ENCODE measurements at places on chromosomes 11 and 22.

- DNase-seq = no peak
These were observed 45.2 kb downstream of the ARHGEF12 start for GRCh38 chr11:120381401-120381800.

DNA sequence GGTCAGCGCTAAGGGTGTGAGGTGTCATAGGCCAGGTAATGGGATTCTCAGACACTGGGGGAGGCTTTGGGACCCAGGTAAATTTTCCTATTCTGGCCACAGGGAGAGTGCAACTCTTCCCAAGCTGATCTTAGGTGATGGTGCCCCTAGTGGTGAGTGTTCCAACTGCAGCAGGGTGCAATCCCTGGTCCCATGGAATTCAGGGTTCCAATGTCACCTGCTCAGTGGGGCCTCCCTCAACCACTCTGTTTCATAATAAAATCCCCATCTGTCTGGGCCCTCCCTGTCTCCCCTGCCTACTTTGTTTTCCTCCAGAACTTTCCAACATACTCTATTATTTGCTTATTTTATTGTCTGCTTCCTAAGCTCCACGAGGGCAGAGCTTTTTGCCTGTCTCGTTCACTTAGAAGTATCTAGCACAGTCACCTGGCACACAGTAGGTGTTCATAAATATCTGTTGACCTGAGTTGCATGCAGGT is 2.9 kb upstream of the SGSM1 start:
- peak; percentile 77 for DNase-seq

GRCh38 chr11:117498791-117499190 is 171.1 kb downstream of the CEP164 start:
- no peak for DNase-seq

- DNase-seq = no peak
These were observed 56.8 kb upstream of the FBXO3 start for GRCh38 chr11:33830903-33831648.

DNA sequence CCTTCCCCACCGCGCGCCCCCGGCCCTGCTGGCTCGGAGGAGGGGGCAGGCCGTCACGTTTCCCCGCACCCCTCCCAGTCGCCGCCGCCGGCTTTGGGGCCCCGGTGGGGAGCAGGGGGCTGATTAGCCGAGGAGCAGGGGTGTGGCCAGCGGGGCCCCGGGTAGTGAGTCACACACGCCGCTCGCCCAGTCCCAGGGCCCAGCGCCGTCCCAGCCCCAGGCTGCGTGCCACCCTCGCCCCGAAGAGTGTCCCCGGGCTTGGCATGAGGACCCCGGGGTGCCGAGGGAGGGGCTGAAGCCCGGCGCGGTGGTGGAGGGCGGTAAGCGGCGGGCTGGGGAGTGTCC is 34.4 kb downstream of the PRDM11 start:
- DNase-seq = peak; percentile 93

DNA sequence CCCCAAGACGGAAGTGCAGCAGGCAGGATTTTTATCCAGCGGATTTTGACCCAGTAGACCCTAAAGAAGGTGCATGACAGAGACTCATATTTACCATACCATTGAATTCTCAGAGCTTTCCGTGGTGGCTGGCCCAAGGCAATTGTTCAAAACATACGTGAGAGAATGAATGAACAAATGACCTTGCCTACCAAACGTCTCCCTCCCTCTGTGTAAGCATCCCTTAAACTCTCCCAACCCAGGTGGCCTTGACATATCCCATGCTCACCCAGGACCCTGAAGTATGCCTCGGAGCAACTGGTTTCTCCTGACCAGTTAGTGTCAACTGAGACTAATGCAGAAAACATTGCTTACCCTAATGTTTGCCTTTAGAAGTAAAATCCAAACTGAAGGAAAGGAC is 154.9 kb downstream of the TEAD1 start:
- DNase-seq = no peak

DNA sequence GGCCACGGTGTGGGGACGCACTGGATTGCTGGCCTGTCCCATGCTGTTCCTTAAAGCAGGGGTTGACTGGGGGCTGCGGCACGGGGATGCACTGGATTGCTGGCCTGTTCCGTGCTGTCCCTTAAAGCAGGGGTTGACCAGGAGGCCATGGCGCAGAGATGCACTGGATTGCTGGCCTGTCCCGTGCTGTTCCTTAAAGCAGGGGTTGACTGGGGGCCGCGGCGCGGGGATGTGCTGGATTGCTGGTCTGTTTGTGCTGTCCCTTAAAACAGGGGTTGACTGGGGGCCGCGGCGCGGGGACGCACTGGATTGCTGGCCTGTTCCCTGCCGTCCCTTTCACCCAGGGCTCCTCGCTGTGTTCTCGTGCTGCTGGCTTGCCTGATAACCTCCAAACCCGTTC is 383.4 kb downstream of the TBC1D22A start:
- DNase-seq = no peak

- peak; percentile 11 for DNase-seq
These were observed 33.7 kb downstream of the SVIP start for GRCh38 chr11:22795914-22796313.

DNA sequence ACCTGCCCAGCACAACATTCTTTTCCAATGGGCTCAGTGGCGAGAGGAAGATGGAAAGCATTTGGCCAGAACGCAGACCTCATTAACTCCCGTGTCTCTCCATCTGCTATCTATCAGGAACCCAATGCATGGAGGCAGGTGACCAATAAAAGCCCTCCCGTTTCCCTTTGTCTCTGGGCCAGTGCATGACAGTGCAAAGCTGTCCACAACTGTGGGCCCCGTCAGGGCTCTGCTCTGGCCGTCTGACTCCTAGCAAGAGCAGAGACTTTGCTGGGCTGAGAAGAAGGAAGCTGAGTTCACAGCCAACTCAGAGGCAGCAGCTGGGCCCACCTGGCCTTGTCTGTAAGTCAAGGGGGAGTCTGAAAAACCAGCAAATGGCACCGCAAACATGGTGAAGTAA is 177.8 kb downstream of the TENM4 start:
- no peak for DNase-seq

DNA sequence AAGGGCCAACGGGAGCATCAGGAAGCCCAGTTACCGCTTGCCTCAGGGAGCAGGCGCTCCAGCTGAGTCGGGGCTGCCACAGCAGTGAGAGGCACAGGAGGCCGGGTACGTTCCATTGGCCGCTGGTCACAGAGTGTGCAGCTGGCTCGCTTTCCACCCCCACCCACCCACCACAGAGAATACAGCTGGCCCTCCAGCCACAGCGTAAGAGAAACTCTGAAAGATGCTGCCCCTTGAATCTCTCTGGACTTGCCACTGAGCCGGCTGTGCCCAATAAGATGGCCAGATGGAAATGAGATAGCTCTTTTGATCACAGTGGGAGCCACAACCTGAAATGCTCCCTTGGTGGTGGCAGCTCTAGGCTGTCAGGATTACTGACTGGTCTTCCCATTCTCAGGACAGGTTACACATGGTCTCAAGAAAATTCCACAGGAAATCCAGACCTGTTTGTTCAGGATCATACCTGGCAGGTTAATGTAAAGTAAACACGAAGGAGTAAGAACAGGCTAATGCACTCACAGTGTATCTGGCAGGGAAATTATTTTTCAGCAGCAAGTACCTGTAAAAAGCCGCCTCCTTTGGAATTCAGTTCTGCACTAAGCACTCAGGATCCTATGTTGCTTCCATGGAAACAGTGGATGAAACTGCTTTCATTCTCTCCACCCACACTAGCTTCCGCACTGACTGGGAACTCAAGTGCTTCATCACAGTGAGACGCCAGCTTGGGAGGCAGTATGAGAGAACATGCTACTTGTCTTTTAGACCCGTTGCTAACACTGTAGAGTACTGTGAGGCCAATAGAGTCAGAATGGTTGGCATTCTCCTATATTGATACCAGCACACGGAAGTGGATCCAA is 16.5 kb downstream of the SIAE start:
- DNase-seq = no peak
